GM04504 (cell line): ENCODE measurements at places on chromosomes 6 and 20.

DNA sequence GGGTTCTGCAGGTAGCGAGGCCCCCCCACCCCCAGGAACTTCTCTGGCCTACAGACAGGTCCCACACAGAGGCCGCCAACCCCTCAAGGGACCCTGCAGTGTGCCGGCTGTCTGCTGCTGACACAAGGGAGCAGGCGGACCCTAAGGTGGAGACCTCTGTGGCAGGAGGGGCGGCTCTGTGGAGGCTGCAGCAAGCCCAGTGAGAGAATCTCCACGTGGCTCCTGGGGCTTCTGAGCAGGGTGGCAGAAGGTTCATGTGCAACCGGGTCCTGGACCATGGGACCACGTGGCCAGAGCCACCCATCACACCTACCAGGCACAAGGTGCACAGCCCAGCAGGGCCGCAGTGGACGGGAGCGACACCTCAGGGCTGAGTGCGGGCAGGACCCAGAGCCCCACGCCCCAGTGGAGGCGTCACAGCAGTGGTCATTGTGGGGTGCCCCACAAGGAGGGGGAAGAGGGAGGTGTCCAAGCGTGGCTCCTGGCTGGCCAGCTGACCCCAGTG is 4.3 kb downstream of the ARFRP1 start:
- DNase-seq: no peak

DNA sequence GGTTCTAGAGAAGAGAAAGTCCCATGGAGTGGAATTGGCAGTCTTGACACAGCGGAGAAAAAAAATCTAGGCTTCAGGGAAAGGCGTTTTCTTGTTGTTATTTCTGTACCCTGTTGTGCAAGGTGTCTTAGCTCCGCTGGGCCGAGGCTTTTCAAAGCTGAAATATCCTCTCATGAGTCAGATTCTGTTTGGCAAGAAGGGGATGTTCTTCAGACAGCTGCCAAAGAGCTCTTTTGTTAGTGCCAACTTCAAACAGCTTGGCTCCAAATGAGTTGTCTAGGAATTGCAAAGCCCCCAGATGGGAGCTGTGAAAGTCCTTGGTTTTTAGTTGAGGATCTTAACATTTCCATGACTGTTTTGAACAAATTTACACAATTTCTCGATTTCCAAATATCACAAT is 45.6 kb downstream of the LRRN4 start:
- DNase-seq: peak; percentile 87

- DNase-seq: no peak
These were observed 130.9 kb downstream of the QKI start for GRCh38 chr6:163545370-163545769.

DNA sequence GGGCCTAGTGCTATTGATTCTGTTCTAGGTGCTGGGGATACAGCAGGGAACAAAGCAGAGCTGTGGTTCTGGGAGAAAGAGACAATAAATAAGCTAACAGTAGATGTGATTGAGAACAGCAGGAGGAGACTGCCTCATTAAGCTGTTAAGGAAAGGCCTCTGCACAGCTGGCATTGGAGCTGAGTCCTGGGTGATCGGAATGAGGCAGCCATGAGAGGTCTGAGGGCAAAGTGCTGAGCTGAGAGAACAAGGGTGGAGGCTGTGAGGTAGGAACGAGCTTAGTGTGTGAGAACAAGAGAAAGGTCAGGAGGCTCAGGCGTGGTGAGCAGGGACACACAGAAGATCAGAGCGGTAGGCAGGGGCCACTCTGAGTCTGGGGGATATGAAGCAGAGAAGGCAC is 18.3 kb downstream of the DDX27 start:
- DNase-seq: no peak
